ENCODE measurements at places on chromosomes 1 and 21. TPM values are rescaled to one million over a fixed set of nuclear protein-coding genes. Genes with fewer than 3 reads are reported as not detected.
A peak's percentile ranks its signal among the peaks of the same experiment; 100 is the strongest.

Gene PAX7
- 0.73 TPM for total RNA-seq

GRCh38 chr1:26690576-26691031, 5.2 kb upstream of the ARID1A start:
- no peaks in the 10 kb centered on the region for H3K36me3 ChIP-seq
- H3K27ac ChIP-seq, result peak overlapping the region; percentile 71
- no peak for DNase-seq
- H3K4me3 ChIP-seq, result no peak overlapping the region
- H3K4me1 ChIP-seq, result peaks cover 37% of the 10 kb centered on the region

Gene ABCG1
- 4.0 TPM for total RNA-seq

DNA sequence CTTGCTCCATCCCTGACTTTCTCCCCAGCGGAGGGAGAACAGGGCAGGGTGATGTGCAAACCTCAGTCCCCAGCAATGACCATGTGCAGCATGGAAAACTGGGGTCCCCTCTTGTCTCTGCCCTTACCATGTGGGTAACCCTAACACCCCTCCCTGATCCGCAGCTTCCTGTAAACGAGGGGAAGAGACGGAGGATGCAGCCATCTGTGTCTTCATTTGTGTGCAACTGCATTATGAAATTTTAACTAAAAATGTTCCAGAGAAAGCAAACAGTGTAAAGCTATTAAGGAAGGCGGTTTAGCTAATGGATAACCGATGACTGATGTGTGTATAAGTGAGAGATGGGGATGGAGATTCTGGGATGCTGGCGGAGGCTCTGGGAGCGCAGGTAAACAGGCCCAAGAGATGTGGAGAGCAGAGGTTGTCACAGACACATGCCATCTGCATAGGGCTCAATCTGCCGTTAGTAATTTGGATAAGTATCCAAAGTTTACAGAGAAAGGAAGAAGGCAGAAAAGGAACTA, 206.6 kb downstream of the DSCAM start:
- no peaks in the 10 kb centered on the region for H3K4me1 ChIP-seq
- H3K4me3 ChIP-seq, result no peak overlapping the region
- H3K27me3 ChIP-seq, result no peaks in the 10 kb centered on the region
- H3K36me3 ChIP-seq, result peaks cover 3% of the 10 kb centered on the region
- no peak overlapping the region for H3K27ac ChIP-seq
- DNase-seq, result no peak

Gene RGS13
- total RNA-seq, result not detected

DNA sequence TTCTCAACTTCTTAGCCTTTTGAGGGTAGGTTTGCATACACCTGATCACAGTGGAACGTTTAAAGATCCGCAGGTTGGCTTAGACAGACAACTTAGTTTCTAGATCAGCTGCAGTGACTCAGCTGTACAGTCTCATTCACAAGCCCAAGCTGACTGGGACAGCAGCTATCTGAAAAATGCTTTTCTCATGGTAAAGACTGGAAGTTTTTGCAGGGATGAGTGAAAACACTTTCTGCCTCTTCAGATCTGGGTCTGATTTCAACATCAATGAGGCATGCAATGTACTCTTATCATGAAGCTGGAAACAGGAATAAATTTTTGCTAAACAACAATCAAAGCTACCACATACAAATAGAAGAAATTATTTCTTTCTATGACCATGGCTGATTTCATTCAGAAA, 61.1 kb upstream of the PTBP2 start:
- DNase-seq, result no peak
- peaks cover 34% of the 10 kb centered on the region for H3K36me3 ChIP-seq
- H3K27ac ChIP-seq, result no peak overlapping the region
- H3K27me3 ChIP-seq, result no peaks in the 10 kb centered on the region
- H3K4me1 ChIP-seq, result no peaks in the 10 kb centered on the region

DNA sequence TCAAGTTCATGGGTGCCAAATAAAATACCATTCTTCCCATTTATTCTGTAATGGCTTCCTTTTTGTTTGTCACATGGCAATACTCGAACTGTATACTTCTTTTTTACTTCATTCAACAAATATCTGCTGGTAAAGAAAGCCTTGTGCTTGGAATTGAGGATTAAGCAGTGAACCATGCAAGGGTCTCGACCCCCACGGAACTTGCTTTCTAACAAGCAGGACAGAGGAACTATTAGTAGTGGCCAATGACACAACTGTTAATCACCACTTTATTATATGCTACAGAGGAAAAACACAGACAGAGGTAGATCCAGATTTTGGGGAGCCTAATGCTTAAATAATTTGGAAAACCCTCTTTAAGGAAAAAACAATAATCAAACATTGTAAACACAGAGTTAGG, 542.2 kb downstream of the DPYD start:
- no peaks in the 10 kb centered on the region for H3K27me3 ChIP-seq
- DNase-seq, result no peak
- no peak overlapping the region for H3K4me3 ChIP-seq
- no peaks in the 10 kb centered on the region for H3K4me1 ChIP-seq
- H3K36me3 ChIP-seq, result no peaks in the 10 kb centered on the region

Gene CLDN8
- total RNA-seq, result not detected

Gene IPP
- total RNA-seq, result 7.4 TPM

DNA sequence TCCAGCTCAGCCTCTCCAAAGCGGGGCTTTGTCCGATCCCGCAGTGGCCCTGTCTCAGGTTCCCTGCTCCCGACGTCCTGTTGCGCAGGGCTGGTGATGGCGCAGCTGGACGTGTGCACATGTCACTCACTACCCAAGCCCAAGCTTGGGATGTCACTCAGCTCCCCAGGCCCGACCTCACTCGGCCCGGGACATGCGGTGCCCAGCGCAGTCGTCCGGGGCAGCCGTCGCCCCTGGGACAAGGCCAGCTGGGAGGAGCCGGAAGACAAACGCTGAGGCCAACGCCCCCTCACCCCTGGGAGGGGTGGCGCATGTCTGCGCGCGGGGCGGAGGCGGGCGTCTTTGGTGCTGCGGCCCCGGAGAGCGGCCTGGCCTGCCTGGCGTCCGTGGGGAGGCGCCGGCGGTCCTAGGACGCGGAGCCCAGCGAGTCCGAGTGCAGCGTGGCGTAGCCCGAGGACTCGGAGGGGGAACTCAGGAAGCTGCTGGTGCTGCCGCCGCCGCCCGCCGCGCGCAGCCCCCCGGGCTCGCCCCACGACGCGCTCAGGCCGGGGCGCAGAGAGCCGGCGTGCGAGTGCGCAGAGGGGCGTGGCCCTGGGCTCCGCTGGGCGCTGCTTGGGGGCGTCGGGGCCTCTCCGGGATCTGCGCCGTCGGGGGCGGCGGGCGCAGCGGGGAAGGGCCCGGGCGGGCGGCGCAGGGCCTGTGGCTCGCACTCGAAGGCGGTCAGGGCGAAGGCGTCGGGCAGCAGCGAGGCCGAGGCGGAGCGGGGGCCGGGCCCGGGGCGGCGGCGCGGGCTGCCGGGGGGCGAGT, 5.2 kb downstream of the HES3 start:
- DNase-seq, result no peak
- no peak overlapping the region for H3K27ac ChIP-seq
- peaks cover 10% of the 10 kb centered on the region for H3K4me1 ChIP-seq

Measured in WTC11 (cell line).